Activated CD4-positive, alpha-beta memory T cell treated with anti-CD3 and anti-CD28 coated beads for 36 hours (primary cell): ENCODE measurements at places on chromosomes 7 and 10.
A peak's percentile ranks its signal among the peaks of the same experiment; 100 is the strongest.

DNA sequence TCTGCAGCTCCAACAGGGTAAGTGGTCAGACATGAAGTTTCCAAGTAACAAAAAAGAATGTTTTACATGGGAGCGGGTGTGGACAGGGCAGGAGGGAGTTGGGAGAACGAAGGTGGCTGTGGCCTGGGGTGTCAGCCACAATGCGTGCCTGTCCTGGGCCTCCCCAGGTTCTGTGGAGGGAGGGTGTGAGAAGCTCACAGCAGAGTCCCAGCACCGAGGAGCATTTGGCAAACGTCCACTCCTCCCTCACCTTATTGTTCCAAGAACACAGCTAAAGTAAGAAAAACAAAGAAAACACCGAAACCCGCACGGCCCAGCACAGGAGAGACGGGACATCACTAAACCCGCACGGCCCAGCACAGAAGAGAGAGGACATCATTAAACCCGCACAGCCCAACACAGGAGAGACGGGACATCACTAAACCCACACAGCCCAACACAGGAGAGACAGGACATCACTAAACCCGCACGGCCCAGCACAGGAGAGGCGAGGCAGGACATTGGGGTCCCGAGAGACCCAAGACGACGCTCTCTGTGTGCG lies 226.4 kb downstream of the MAD1L1 start:
- DNase-seq = no peak

DNA sequence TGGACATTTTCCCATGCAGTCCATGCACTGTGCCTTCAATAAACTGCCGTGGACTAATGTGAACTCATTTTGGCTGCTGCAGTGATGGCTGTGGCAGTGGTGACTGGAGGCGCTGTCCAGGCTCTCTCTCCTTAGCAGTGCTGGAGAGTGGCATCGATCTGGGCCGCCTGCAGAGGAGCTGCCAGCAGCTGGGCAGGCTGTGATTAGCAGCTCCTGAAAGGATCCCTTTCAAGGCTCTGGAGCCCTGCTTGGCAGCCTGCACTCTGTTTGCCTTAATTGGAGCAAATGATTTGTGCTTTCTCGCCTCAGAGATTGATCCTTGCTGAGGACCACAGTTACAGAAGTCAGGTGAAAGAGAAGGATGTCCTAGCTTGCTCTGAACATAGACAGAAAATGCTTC lies 130.1 kb upstream of the VWC2 start:
- DNase-seq = no peak

DNA sequence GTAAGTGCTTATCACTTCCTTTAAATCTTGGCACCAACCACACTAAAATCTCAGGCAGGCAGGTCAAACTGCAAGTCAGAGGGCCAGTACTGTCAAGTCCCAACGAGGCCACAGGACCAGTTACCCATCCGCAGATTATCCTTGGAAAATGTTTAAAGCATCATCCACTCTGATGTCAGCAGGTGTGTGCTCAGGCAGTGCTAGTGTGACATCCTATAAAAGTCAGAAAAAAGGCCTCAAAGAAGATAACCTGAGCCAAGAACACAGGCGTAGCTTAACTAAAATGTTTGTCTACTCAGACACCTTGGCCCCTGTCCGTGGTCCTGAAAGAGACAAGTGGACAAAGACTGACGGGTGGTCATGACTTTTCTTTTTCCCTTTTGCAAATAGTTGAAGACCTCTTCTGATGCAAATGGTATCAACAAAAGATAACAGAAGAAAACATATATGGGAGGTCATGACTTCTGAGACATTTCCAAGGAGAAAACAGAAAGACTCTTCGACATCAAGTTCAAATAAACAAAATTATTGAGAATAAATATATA lies 309.3 kb downstream of the KCNMA1 start:
- DNase-seq = peak; percentile 18

GRCh38 chr7:75881436-75882095 lies 2.7 kb downstream of the RHBDD2 start:
- DNase-seq = no peak

DNA sequence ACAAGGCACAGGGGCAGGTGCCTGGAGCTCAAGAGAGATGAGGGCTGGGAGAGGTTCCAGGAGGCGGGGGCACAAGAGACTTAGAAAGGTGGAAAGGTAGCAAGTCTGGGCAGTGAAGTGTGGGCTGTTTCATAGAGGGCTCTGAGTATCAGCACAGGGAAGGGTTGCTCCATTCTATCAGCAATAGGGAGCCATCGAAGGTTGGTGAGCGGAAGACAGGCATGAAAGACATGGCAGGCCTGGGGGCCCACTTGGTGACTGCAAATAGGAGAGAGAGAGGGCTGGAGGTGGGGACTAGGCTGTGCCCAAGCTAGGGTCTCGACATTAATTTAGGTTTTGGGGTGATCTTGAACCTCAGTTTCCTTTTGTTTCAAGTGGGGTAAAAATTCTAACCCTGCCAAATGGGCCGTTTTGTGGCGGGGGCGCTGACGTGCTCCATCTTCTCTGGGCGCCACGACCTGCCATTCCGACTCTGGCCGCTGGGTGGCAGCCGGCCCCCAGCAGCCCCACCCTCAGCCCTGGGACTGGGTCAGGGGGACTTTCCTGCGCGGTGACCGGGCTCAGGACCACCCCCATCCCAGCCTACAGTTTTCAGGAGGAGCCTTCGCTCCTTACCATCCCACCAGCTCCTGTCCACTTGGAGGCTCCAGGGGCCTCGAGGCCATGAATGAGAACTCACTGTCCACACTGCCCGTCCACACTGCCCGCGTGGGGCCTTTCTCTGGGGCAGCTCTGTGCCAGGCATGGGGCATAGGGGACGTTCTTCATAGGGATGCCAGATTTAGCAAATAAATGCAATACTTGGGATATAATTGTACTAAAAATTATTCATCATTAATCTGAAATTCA lies 37.2 kb upstream of the PCBD1 start:
- peak; percentile 65 for DNase-seq

- DNase-seq = no peak
Observed at GRCh38 chr7:26723129-26723528, 141.3 kb downstream of the SKAP2 start.

DNA sequence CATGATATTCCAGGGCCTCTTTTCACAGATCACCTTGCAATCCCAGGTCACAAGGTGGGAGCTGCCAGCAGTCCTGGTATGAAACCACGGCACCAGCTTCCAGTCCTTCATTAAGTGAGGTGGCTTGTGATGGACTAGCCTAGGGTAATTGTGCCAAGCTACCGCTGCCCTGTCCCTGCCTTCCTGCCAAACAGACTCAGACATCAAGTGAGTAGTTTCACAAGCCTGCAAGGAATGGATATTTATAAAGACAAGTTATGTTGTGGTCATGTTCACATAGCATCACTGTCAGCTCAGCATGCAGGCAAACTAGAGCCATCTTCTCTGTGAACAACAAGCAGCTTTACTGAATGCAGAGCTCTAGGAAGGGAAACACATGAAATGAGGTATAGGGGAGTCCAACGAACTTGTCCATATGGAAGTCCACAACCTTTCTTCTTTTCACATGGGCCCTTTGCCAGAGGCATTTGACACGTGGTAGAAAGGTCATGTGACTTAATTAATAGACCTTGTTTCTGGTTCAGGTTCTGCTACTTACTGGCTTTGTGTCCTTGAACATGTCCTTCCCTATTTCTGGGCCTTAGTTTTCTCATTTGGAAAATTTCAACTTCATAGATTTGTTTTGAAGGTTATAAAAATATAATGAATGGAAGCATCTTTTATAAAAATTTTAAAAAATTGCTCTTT lies 1061.2 kb downstream of the KCNMA1 start:
- DNase-seq = no peak

DNA sequence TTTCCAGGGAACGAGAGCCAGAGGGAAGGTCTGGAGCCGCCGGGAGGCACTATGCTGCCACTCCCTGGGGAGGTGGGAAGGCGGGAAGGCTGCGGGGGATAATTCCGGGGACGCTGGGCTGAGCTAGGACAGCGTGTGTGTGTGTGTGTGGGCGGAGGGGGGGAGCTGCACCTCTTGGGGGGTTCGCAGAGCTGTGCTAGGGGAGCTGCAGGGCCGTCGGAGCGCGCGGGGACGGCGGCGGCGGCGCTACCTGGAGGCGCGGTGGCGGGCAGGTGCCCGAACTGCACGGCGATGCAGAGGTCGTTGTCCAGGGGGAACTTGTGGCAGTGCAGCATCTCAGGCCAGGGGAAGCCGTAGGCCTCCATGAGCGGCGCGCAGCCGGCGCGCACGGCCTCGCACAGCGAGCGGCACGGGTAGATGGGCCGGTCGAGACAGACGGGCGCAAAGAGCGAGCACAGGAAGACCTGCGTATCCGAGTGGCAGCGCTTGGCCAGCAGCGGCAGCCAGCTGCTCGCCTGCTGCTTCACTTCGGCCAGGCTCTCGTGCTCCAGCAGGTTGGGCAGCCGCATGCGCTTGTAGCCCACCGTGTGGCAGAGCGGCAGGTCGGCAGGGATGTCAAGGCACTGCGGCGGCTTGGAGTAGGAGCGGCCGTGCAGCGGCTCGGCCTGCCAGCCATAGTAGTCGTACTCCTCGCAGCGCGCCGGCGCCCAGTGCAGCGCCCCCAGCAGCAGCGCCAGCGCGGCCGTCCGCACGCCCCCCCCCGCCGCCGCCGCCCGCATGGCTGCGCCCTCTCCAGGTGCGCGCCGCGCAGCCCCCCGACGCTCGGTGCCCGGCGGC lies 526 bp downstream of the SFRP5 start:
- DNase-seq = no peak

- DNase-seq = no peak
Observed at GRCh38 chr10:112082120-112082519, 101.4 kb downstream of the GPAM start.

GRCh38 chr10:132153616-132154217 lies 33.0 kb upstream of the DPYSL4 start:
- DNase-seq = no peak

GRCh38 chr7:95198863-95199262 lies 125.5 kb downstream of the PON1 start:
- DNase-seq = no peak

GRCh38 chr7:76155938-76156337 lies 45.8 kb upstream of the SRRM3 start:
- DNase-seq = no peak

DNA sequence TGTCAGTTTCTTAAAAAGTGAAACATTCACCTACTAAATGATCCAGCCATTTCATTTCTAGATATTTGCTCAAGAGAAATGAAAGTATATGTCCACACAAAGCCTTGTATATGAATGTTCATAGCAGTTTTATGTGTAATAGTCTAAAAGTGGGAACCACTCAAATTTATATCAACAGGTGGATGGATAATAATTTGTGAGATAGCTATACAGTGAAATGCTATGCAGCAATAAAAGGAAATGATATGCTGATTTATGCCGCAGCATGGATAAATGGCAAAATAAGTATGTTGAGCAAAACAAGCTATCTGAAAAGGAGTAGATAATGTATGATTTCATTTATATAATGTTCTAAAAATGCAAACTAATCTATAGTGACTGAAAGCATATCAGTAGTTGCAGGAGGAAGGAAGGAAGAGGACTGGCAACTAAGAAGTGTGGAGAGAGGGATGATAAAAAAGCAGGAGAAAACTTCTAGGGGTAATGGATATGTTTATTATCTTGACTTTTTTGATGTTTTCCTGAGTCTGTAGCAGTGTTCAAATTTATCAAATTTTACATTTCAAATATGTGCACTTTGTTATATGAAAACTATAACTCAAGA lies 80.6 kb downstream of the ABCB5 start:
- no peak for DNase-seq

DNA sequence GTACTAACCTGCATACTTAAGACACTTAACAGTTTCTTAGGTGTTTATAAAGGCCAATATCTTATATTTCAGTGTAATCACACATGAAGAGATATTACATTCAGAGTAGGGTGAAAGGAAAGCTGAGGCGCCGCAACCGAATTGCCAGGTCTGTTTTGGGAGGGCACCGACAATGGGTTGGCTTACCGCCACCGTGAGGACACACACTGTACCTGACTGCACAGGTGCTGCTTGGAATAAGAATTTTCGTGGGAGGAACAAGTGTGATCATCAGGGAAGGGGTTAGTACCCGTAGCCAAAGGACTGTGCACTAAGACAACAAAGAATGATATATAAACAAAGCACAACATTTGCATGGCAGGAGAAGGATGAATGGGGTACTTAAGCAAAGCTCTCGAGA lies 591.8 kb downstream of the SUGCT start:
- DNase-seq = no peak

DNA sequence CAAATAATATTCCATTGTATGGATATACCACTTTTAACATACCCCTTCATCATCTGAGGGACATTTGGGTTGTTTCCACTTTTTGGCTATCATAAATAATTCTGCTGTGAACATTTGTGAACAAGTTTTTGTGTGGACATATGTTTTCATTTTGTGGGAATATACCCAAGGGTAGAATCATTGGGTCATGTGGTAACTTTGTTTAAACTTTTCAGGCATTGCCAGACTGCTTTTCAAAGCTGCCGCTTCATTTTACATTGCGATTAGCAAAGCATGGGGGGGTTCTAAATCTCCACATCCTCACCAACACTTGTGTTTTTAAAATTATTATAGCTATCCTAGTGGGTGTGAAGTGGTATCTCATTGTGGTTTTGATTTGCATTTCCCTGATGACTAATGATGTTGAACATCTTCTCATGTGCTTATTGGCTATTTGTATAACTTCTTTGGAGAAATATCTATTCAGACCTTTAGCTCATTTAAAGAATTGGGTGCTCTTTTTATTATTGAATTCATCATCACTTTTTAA lies 8.4 kb upstream of the HHEX start:
- no peak for DNase-seq

DNA sequence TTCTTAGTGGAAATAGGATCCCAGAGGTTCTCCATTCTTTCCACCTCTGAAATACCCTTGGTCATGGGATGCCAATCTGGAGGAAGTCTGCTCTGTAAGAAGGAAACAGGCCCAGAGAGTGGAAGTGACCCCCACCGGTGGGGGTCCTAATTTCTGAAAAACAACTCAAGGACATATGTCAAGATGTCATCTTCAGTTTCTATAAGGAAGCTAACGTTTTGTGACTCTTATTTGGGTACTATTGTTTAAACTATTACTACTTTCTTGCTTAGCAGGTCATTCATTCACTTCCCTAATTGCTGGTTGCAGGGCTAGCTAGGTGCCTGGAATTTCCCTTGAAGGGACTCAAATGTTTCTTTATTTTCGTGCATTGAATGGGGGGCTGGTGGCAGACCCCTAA lies 1.9 kb upstream of the ZNF775 start:
- no peak for DNase-seq

GRCh38 chr10:23869548-23869947 lies 339.4 kb upstream of the KIAA1217 start:
- DNase-seq = no peak

- DNase-seq = no peak
Observed at GRCh38 chr10:15223174-15223573, 54.7 kb upstream of the NMT2 start.

DNA sequence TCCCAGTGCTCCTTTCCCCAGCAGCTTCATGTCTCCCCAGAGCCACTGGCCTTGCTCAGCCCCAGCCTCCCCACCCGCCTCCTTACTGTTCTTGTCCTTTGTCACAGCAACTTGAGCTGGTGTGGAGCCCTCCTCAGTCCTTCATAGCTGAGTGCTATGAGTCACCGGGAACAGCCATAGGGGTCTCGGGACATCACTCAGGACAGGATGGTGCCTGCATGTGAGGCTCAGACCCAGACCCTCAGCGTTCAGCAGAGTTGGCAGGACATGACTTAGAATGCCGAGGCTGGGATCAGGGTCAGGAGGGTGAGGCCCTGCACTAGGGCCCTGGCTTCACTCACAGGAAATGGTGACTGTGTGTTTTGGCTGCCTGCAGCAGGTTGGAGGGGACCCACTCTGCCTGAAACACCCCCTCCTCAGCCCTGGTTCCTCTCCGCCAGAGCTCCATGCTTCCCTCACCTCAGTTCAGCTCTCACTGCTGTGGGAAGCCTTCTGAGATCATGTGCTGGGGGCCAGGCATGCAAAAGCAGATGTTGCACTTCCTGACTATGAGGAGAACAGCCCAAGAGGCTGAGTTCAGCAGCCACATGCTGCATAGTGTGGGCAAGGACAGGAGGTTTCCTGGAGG lies 40.7 kb upstream of the GJD4 start:
- no peak for DNase-seq
